Activated CD4-positive, alpha-beta T cell treated with anti-CD3 and anti-CD28 coated beads, Interleukin-2, amount 10 ng/mL, durations not matched to agents 7 days and 5 days (primary cell): ENCODE measurements at places on chromosomes 5 and 9.

GRCh38 chr5:86665984-86666760, 48.4 kb downstream of the COX7C start:
- peak; percentile 7 for DNase-seq
- H3K4me3 ChIP-seq = no peak overlapping the region
- peaks cover 5% of the 10 kb centered on the region for H3K27me3 ChIP-seq
- no peak overlapping the region for H3K27ac ChIP-seq

- H3K36me3 ChIP-seq = no peaks in the 10 kb centered on the region
- no peaks in the 10 kb centered on the region for H3K4me1 ChIP-seq
- no peak overlapping the region for H3K27ac ChIP-seq
Measured at GRCh38 chr9:110812886-110813285, 144.3 kb downstream of the MUSK start.

DNA sequence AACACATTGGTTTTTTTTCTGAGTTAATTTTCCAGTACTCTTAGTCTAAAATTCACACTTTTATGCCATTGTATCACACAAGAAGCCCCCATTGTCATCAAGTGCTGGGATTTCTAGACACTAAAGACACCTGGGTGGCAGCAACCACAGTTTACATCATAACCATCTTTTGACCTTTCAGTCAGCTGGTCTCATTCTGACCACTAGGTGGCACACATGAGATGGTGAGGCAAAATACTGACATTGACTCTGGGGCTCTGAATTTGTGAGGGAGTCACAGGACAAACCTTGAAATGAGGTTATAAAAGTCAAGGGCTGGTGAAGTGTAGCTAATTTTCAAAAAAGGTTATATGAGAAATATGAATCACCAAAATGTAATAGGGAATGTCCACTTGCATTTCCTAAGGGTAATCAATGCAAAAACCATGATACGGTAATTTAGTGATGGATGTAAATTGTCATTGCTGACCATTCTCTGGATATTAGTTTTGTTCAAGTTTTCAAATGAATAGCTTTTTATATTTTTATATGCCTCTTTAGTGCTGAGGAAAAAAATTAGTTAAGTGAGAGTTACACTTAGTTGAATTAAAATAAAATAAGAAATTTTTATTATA, 229.4 kb downstream of the DMAC1 start:
- no peak overlapping the region for H3K27ac ChIP-seq
- H3K4me1 ChIP-seq = peaks cover 1% of the 10 kb centered on the region
- peak; percentile 81 for DNase-seq
- H3K27me3 ChIP-seq = peaks cover 26% of the 10 kb centered on the region

DNA sequence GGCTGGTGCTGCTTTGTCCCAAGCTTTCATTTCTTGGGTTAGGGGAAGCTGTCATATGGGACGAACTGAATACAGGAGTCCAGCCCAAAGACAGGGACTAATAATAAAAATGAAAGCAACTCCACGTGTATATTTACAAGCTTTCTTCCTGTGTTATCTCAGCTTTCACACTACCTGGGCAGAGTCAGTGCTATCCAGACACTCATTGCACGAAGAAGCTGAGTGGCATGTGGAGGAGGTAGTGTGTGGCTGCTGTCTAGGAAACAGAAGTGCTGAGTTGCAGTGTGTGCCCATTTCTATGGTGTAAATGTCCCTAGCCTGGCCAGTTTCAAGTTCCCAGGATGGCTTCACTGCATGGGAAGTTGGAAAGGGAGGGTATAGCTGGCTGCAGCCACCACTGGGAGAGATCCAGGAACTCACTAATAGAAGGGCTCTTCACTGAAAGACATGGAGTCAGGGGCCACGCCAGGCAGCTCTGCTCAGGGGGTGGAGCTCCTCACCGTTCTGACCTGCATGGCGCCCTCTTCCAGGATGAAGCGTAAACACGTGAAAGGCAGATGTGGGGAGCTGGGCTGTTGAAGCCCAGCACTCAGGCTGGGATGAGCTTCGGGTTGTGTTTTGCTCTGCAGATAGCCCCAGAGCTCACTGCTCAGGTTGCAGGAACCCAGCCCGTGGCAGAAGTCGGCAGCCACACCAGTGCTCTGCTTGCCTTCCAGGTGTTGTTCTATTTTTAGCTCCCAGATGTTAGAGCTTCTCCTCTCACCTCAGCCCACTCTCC, 116.9 kb downstream of the IRX2 start:
- no peaks in the 10 kb centered on the region for H3K27me3 ChIP-seq
- no peak overlapping the region for H3K27ac ChIP-seq
- H3K4me3 ChIP-seq = no peak overlapping the region
- no peak for DNase-seq
- no peaks in the 10 kb centered on the region for H3K36me3 ChIP-seq

DNA sequence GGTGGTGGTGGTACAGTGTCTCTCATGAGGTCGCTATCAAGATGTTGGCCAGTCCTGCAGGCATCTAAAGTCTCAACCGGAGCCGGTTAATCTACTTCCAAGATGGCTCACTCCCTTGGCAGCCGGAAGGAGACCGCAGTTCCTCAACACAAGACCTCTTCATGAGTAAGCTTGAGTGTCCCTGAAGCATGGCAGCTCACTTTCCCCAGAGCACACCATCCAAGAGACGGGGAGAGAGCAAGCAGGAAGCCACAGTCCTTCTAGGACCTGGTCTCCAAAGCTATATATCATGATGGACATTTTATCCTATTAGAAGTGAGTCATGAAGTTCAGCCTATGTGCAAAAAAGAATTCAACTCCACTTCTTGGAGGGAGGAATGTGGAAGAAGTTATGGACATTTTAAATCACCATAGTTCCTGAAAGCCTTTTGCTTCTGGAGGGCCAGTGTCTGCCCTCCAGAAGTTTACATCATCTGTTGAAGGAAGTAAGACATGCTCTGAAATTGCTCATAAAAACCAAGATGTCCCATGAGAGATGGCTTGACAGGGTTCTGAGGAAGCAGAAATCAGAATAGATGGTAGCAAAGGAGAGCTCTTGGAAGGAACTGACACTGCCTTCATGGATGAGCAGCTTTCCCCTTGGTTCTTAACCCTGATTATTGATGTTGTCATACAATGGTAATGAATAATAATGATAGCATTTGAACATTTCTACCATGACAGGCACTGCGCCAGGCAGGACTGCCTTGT, 21.3 kb downstream of the GALNT10 start:
- peaks cover 33% of the 10 kb centered on the region for H3K36me3 ChIP-seq
- DNase-seq = no peak
- no peak overlapping the region for H3K4me3 ChIP-seq
- H3K27me3 ChIP-seq = no peaks in the 10 kb centered on the region
- H3K4me1 ChIP-seq = peaks cover 45% of the 10 kb centered on the region

DNA sequence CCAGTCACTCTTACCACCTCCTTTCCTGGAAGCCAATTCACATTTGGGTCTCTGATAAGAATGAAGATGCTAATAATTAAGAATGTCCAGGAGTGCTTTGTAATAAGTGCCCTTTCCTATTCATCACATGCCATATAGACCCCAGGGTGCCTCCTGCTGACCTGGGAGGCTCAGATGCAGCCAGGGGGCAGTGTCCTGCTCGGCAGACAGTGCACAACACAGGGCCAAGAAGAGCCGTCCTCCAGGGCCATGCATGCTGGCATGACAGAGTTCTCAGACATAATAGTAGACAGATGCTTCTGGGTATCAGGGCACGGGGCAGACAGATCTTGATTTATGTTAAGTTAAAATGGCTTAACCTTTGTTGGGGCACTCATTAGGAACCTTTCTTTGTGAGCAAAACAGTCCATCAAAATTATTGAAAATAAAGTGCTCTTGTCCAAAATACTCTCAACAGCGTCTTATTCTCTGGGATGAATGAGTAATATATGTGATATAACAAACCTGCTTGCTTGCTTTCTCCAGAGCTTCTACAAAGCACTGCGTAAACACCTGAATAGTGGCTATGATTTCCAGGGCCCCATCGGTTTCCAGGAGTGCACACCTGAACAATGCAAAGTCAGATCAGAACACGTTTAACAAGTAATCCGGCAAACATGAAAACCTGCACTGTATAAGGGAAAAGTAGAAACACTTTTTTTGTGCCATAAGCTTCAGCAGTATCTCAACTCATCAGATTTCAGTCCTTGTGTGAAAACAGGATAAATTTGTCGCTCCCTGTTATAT, 192.7 kb downstream of the FANCC start:
- H3K4me1 ChIP-seq = peaks cover 3% of the 10 kb centered on the region
- no peaks in the 10 kb centered on the region for H3K27me3 ChIP-seq
- no peak for DNase-seq

DNA sequence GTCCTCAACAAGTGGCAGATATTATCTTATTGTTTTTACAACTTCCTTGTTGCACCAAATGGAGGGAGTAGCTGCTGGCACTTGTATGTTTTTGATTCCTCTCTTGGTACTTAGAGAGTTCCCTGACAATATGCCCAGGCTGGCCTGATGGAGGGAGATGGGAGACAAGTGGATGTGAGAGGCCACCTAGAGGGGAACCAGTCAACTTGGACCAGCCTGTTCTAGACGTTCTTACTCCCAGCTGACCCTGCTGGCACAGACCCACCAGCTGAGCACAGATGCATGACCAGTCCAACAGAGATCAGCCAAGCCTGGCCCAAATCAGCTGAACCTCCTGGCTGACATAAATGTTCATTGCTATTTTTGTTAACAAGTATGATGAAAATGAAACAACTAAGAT, 60.9 kb upstream of the GDNF start:
- H3K36me3 ChIP-seq = no peaks in the 10 kb centered on the region
- H3K27me3 ChIP-seq = no peaks in the 10 kb centered on the region

- peak overlapping the region; percentile 39 for H3K27ac ChIP-seq
- no peak overlapping the region for H3K4me3 ChIP-seq
- H3K27me3 ChIP-seq = peaks cover 1% of the 10 kb centered on the region
- peaks cover 12% of the 10 kb centered on the region for H3K36me3 ChIP-seq
- H3K4me1 ChIP-seq = peaks cover 76% of the 10 kb centered on the region
Measured at GRCh38 chr5:134092875-134093274, 21.6 kb upstream of the TCF7 start.

DNA sequence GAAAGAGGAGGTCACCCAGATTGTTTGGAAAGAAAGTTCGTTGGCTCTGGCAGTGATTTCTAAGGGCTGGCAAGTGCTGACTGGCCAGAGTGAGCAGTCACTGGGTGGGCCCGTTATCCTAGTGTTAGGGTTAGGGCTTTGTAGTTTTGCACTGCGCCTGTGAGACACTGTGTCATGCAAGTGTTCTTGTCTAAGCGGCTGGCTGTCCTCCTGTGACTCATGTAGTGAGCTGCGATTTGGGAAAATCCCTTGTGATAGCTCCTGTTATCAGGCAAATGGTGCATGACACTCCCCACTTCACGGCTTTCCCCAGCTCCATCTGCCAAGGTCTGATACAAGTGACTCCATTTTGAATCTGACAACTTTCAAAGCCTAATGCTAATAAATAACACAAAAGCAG, 526.0 kb upstream of the ADAMTS16 start:
- no peak overlapping the region for H3K27ac ChIP-seq
- H3K4me1 ChIP-seq = no peaks in the 10 kb centered on the region
- H3K4me3 ChIP-seq = no peak overlapping the region
- H3K27me3 ChIP-seq = no peaks in the 10 kb centered on the region

DNA sequence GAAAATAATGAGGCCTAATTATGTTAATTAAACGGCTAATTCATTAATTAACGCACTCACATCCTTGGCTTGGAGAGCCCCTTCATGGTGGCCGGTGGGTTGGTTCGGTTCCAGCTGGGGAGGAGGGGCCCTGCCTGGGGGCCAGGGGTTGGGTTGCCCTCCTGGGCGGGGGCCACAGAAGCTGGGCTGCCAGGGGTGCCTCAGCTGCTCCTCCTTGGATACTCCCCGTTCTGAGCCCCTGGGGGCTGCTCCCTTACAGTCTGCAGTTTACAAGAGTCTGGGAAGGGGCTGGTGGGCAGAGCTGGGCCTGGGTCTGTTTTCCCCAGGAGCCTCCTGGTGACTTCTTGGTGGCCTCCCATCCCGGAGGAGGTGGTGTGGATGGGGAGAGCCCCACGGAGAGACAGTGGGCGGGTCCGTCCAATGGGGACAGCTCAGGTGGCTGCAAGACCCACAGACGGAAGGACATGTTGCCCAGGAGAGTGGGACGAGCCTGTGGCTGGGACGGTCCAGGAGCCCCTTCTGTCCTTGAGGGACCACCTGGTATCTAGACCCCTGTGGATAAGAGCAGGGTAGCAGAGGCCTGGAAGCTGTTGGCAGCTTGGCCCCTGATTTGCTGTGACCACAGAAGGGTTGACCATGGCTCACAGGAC, 277.5 kb downstream of the PBX3 start:
- H3K4me1 ChIP-seq = no peaks in the 10 kb centered on the region
- no peak for DNase-seq
- H3K27me3 ChIP-seq = no peaks in the 10 kb centered on the region
- H3K36me3 ChIP-seq = no peaks in the 10 kb centered on the region

GRCh38 chr5:132898094-132898493, 24.6 kb downstream of the LEAP2 start:
- no peak overlapping the region for H3K4me3 ChIP-seq
- H3K27ac ChIP-seq = no peak overlapping the region
- peaks cover 14% of the 10 kb centered on the region for H3K4me1 ChIP-seq
- H3K36me3 ChIP-seq = peaks cover 38% of the 10 kb centered on the region
- no peaks in the 10 kb centered on the region for H3K27me3 ChIP-seq
- no peak for DNase-seq

DNA sequence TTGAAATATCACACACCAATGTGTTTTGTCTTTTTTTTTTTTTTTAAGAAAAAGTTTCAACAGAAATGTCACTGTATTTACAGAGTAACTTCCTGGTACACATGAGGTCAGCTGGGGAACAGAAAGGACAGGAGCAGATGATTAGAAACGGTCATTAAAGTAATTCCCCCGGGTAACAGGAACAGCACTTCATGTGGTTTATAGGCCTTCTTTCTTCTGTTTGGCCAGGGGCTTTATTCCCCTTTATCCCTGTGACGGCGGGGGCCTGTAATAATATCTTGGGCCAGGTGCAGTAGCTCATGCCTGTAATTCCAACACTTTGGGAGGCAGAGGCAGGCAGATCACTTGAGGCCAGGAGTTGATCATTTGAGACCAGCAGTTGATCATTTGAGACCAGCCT, 30.5 kb upstream of the MSH3 start:
- H3K27ac ChIP-seq = no peak overlapping the region
- peaks cover 26% of the 10 kb centered on the region for H3K36me3 ChIP-seq
- H3K4me3 ChIP-seq = no peak overlapping the region
- H3K4me1 ChIP-seq = no peaks in the 10 kb centered on the region
